CD14-positive monocyte (primary cell): ENCODE measurements at places on chromosomes 1 and 21. TPM values are rescaled to one million over a fixed set of nuclear protein-coding genes. Genes with fewer than 3 reads are reported as not detected.
A peak's percentile ranks its signal among the peaks of the same experiment; 100 is the strongest.

GRCh38 chr1:61904354-61904753 is 162.1 kb downstream of the PATJ start:
- H3K4me3 ChIP-seq: no peak overlapping the region
- H3K36me3 ChIP-seq: no peaks in the 10 kb centered on the region
- no peaks in the 10 kb centered on the region for H3K27me3 ChIP-seq
- H3K4me1 ChIP-seq: no peaks in the 10 kb centered on the region

Gene SDHB
- 241 TPM for polyA plus RNA-seq

GRCh38 chr1:236536540-236536939 is 12.8 kb downstream of the LGALS8 start:
- H3K27ac ChIP-seq: peak overlapping the region; percentile 20
- no peaks in the 10 kb centered on the region for H3K27me3 ChIP-seq
- peaks cover 3% of the 10 kb centered on the region for H3K4me1 ChIP-seq
- H3K36me3 ChIP-seq: peaks cover 79% of the 10 kb centered on the region

Gene MIXL1
- not detected for polyA plus RNA-seq

- no peaks in the 10 kb centered on the region for H3K27me3 ChIP-seq
- H3K4me1 ChIP-seq: no peaks in the 10 kb centered on the region
- no peak overlapping the region for H3K4me3 ChIP-seq
- H3K27ac ChIP-seq: no peak overlapping the region
- no peak for DNase-seq
Observed at GRCh38 chr1:65890201-65890843, 97.6 kb downstream of the PDE4B start.

- H3K4me3 ChIP-seq: no peak overlapping the region
- no peaks in the 10 kb centered on the region for H3K27me3 ChIP-seq
- H3K4me1 ChIP-seq: no peaks in the 10 kb centered on the region
- DNase-seq: no peak
Observed at GRCh38 chr1:181969902-181970301, 91.6 kb downstream of the ZNF648 start.

- no peak overlapping the region for H3K4me3 ChIP-seq
- no peaks in the 10 kb centered on the region for H3K27me3 ChIP-seq
- H3K36me3 ChIP-seq: no peaks in the 10 kb centered on the region
- H3K4me1 ChIP-seq: no peaks in the 10 kb centered on the region
Observed at GRCh38 chr1:44608141-44608540, 66.1 kb downstream of the TMEM53 start.

- no peaks in the 10 kb centered on the region for H3K27me3 ChIP-seq
- no peaks in the 10 kb centered on the region for H3K4me1 ChIP-seq
- H3K36me3 ChIP-seq: no peaks in the 10 kb centered on the region
- no peak overlapping the region for H3K4me3 ChIP-seq
- no peak overlapping the region for H3K27ac ChIP-seq
Observed at GRCh38 chr1:239879321-239880170, 212.1 kb upstream of the FMN2 start.

GRCh38 chr1:54275349-54275748 is 75.4 kb downstream of the MRPL37 start:
- no peaks in the 10 kb centered on the region for H3K4me1 ChIP-seq
- no peak for DNase-seq
- H3K27me3 ChIP-seq: no peaks in the 10 kb centered on the region
- no peak overlapping the region for H3K4me3 ChIP-seq
- peaks cover 2% of the 10 kb centered on the region for H3K36me3 ChIP-seq

Gene ANGPTL3
- not detected for polyA plus RNA-seq

DNA sequence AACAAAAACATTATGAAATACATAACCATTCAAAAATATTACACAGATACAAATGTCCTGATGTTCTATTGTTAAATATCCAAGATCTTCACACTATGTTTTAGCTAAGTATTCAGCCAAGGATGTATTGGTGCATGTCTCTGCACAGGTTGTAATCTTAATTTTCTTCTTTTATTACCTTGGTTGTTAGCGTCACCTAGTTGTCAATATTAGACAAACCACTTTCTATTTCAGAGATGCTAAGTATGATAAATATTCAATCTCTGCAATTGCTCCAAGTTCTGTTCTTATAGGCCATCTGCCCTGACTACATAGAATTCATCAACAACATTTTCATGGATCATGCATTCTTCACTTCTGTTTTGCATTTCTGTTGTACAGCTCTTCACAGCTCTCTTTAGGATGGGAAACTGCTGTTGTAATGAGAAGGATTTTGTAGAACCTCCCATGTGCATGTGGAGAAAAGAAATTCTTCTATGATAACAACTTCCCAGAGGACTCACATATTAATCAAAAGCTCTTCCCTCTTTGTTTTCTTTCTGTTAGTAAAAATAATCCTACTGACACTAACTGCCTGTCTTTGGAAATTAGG is 380.1 kb downstream of the NUF2 start:
- no peaks in the 10 kb centered on the region for H3K4me1 ChIP-seq
- H3K4me3 ChIP-seq: no peak overlapping the region
- no peak overlapping the region for H3K27ac ChIP-seq
- no peak for DNase-seq

DNA sequence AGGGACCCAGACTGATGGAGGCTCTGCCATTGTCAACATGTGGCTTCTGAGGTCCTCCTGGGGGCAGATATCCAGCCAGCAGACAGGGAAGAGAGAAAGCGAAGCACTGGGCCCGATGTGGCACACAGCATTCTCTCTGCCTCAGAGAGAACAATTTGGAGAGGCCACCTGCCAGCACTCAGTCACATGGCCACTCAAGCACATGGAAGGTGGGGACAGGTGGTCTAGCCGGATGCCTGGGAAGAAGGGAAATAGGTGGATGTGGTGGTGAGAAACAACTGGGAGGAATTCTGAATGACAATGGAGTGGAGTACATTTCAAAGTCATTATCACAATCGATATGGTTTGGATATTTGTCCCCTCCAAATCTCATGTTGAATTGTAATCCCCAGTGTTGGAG is 109.0 kb downstream of the UBE2U start:
- H3K36me3 ChIP-seq: no peaks in the 10 kb centered on the region
- H3K27ac ChIP-seq: no peak overlapping the region
- no peaks in the 10 kb centered on the region for H3K4me1 ChIP-seq
- H3K27me3 ChIP-seq: no peaks in the 10 kb centered on the region

Gene MRPS6
- 101 TPM for polyA plus RNA-seq

Gene NFIA
- polyA plus RNA-seq: 2.4 and 2.8 TPM in 2 replicates
